ENCODE measurements at places on chromosomes 4 and X.

DNA sequence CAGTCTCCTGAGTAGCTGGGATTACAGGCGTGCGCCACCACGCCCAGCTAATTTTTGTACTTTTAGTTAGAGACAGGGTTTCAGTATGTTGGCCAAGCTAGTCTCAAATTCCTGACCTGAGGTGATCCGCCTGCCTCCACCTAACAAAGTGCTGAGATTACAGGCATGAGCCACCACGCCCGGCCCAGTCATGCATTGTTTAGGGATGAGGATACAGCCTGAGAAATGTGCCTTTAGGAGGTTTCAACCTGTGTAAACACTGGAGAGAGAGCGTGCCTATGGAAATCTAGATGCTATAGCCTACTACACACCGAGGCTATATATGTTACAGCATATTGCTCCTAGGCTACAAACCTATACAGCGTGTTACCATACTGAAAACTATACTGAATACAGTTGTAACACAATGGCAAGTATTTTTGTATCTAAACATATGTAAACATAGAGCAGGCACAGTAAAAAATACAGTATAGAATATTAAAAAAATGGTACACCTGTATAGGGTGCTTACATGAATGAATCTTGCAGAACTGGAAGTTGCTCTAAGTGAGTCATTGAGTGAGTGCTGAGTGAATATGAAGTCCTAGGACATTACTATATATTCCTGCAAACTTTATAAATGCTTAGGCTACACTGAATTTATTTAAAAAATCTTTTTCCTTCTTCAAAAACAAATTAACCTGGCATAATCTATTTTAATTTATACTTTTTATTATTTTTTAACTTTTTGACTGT is 588.2 kb upstream of the ADGRL3 start:
- no peak for DNase-seq

DNA sequence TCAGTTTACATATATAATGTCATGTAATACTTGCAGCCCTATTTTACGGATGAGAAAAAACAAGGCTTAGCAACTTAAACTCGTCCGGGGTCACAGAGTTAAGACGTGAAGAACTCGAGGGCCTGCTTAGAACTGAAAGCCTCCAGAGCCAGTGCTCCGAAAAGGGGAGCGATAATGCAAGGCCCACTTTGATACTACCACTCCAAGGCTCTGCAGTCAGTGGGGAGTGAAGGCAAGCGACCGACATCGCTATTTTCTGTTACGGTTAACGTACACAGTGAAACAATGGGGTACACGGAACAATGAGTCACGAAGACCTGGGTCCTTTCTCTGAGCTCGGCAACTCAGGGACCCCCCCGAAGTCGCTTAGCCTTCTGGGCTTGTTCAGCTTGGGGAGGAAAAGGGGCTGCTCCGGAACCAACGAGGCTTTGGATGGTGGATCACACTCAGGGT is 965 bp downstream of the PPA2 start:
- no peak for DNase-seq

- DNase-seq = no peak
Measured at GRCh38 chr4:78337244-78338020, 214.1 kb upstream of the ANXA3 start.

DNA sequence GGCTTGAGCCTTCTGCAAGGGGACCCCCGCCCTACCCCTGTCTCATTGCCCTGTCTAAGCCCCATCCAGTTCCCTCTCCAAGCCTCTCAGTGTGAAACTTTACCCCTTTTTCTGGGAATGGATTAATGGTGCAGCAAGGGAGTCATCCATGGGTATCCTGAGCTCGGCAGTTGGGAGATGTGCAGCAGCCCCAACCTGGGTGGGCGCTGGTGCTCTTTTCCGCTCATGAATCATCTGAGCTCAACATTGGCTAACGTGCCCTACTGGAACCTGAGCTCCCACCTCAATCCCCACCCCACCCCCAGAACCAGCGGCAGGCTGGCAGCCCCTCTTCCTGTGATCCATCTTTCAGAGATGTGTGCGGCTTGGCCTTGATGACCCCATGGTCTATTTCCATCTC is 130.3 kb upstream of the MSX1 start:
- DNase-seq = no peak

GRCh38 chrX:51496501-51497291 is at the start of gene NUDT11:
Gene NUDT11, minus strand, starts transcription at chrX:51496592. Its CDS starts 148 bp downstream, at chrX:51496444.
- no peak for DNase-seq

DNA sequence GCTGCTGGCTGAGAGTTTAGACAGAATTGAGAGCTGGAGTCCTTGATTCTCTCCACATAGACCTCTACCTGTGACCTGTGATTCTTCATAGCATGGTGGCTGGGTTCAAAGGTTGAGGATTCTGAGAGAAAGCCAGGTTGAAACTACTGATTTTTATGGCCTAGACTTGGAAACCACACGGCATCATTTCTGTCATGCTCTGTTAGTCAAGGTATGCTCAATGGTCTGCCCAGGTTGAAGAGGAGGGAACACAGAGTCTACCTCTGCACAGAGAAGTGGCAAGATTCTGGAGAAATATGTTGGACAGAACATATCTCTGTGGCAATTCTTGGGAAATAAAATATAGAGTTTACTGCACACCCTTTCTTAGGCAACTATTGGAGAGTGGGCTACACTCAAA is 57.2 kb upstream of the CXorf66 start:
- DNase-seq = no peak

GRCh38 chrX:267771-268261 is 13.4 kb upstream of the PLCXD1 start:
- no peak for DNase-seq

DNA sequence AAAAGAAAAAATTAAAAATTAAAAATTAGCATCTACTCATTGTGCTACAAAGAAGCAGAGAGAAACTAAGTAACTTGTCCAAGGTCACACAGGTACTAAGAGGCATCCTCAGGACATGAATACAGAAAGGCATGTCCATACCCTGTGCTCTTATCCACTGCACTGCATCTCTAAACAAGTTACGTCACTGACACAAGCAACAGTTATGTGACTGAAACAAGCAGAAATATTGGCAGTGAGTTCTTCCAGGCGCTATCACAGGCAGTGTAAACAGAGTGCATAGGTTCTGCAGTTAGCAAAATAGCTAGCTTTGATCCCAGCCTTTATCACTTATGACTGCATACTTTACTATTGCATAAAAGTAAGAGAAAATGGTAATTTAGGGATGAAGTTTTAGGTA is 7.9 kb downstream of the VEGFC start:
- no peak for DNase-seq

- no peak for DNase-seq
Measured at GRCh38 chr4:7107166-7107905, 39.5 kb upstream of the GRPEL1 start.

Measured in effector memory CD8-positive, alpha-beta T cell (primary cell).